ENCODE measurements at places on chromosomes 13 and 19.

- no peak for DNase-seq
Measured at GRCh38 chr13:45063261-45063860, 56.9 kb upstream of the GTF2F2 start.

DNA sequence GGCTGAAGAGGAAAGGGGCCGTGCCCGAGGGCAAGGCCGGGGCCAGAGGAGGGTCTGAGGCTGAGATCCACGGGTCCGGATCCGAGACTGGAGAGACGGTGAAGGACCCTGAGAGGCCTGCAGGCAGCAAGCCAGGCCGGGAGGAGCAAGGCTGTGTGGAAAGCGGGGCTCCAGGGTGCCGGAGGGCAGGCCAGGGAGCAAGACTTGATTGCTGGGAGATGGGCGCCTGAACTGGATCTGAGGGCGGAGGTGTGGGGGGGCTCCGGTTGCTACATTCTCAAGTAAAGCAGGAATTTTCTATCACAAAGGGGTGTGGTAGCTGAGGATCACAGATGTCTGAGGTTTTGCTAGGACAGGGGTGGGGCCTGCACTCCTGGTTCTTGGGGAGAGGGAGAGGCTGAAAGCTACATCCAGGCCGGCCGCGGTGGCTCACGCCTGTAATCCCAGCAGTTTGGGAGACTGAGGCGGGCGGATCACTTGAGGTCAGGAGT, 3.8 kb downstream of the MAMSTR start:
- no peak for DNase-seq

GRCh38 chr19:10390652-10391286, 10.4 kb upstream of the TYK2 start:
- DNase-seq, result no peak

- no peak for DNase-seq
Measured at GRCh38 chr13:101204270-101205020, 211.9 kb downstream of the NALCN start.

DNA sequence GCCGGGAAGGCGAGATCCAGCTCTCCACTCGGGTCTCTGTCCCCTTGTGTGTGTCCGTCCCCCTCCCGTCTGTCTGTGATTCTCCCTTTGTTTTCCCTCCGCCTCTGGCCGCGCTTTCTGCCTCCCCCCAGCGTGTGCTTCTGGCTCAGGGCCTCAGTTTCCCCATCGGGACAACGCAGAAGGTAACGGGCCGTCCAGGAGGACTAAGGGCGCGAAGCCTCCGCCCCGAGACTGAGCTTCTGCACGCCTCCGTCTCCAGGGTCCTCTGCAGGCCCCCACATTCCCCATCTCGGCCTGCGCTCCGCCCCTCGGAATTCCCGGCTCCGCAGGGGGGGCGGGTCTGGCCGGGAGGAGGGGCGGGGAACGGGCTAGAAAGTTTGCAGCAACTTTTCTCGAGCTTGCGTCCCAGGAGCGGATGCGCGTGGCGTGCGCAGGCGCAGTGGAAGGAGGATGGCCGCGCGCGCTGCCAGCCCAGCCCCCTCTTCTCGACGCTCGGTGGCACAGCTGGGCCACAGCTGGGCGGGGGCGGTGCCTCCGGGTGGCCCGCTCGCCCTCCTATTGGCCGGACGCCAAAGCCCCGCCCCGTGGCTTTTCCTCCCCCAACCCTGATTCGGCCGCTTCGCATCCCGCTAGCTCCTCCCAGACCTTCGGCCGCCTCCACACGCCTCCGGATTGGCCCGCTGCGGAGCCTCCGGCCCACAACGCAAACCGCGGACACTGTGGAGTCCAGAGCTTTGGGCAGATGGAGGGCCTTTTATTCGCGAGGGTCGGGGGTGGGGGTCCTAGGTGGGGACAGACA, at the start of gene SIX5:
TSS of gene SIX5 (minus strand) at position 269 of the 799 bp plus-strand sequence. CDS start 408 bp downstream, outside the sequence.
- peak; percentile 96 for DNase-seq

DNA sequence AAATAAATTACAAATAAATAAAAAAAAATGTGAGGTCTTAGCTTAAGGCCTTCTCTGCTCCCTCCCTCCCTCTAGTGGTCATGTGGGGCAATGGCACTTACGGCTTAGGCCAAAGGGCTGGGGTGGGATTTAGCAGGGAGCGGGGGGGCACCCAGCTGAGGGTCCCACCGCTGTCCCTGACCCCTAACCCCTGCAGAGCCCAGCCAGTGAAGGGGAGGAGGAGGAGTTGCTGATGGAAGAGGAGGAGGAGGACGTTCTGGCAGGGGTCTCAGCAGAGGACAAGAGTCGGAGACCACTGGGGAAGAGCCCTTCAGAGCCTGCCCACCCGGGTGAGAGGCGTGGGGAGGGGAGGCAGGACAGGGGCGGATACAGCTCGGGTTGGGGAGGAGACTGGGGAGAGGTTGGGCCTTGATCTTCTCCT, 9.3 kb downstream of the MPND start:
- DNase-seq, result peak; percentile 23

DNA sequence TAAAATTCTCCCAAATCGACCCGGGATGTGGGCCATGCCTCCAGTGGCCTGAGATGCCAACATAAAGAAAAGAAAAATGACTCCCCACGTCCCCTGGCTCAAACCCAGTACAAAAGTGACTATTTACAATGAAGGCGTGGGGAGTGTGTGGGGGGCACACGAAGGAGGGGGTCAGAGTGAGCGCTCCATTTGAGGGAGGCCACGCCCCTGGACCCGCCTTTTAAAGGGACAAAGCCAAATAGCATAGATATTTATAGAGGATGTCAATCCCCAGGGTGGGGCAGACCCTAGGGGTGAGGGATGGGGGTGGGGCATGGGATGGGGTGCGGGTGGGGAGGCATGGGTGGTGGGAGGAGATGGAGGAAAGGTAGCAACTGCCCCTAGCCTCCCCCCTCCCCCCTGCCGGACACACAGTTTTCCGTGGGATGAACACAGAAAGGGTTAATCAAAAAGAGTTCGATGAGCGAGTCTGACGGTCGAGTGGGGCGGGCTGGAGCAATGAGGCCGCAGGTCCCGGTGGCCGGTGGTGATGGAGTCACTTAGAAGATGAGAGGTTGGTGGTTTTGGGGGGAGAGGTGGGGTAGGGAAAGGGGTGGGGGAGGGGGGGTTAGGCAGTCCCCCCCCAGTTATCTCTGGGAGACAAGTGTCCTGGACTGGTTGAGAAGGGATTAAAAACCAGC, 20.1 kb upstream of the NANOS2 start:
- no peak for DNase-seq
